ENCODE measurements at places on chromosomes 5 and 9. TPM values are rescaled to one million over a fixed set of nuclear protein-coding genes. Genes with fewer than 3 reads are reported as not detected.

The PTGR1 gene
- total RNA-seq, result 46.0 TPM

The PDZD2 gene
- total RNA-seq, result 0.10 TPM

The SPATA24 gene
- total RNA-seq, result 5.5 TPM

The DNAJC25 gene
- total RNA-seq, result 6.0 TPM

The TEX48 gene
- total RNA-seq, result not detected

The SPATA31C1 gene
- total RNA-seq, result not detected

The IL7R gene
- 0.90 TPM for total RNA-seq

The PTPN3 gene
- total RNA-seq, result 10.4 TPM

The ZDHHC11B gene
- total RNA-seq, result 1.4 TPM

The WNK2 gene
- total RNA-seq, result 13.7 TPM

The SPATA31A3 gene
- total RNA-seq, result not detected

The PCDHB4 gene
- total RNA-seq, result 0.26 TPM

The PTPDC1 gene
- total RNA-seq, result 10.6 TPM

The CKMT2 gene
- not detected for total RNA-seq

The BNC2 gene
- 5.7 TPM for total RNA-seq
